ENCODE measurements at places on chromosomes 11 and 22.

- DNase-seq = no peak
Measured at GRCh38 chr11:132222345-132222744, 851.9 kb downstream of the NTM start.

GRCh38 chr11:34203377-34203871, 98.0 kb downstream of the NAT10 start:
- DNase-seq = no peak

DNA sequence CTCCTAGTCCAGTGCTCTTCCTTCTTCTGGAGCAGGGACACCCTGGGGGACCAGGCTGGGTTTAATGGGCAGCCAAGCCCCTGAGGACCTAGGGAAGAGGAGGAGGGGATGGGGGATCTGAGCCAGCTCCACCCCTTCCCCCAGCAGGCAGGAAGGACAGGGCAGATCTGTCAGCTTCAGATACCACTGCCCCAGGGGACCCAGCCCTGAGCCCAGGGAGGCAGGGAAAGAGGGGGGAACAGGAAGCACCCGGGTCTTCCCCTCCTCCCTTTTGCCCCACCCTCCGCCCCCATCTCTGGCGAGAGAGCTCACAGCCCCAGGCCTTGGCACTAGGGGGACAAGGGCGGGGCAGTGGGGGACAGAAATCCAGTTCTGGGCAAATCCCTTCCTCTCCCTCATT, 11.7 kb upstream of the SOX10 start:
- no peak for DNase-seq

- DNase-seq = no peak
Measured at GRCh38 chr22:43749473-43749872, 62.6 kb downstream of the EFCAB6 start.

DNA sequence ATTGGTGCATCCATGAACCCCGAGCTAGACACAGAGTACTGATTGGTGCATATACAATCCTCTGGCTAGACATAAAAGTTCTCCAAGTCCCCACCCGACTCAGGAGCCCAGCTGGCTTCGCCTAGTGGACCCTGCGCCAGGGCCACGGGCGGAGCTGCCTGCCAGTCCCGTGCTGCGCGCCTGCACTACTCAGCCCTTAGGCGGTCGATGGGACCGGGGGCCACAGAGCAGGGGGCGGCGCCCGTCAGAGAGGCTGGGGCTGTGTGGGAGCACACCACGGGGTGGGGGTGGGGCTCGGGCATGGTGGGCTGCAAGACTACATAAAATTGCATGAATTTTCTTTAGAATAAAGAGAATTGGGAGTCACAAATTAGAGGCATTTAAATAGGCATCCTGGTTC, 248.6 kb downstream of the TMEM135 start:
- no peak for DNase-seq

DNA sequence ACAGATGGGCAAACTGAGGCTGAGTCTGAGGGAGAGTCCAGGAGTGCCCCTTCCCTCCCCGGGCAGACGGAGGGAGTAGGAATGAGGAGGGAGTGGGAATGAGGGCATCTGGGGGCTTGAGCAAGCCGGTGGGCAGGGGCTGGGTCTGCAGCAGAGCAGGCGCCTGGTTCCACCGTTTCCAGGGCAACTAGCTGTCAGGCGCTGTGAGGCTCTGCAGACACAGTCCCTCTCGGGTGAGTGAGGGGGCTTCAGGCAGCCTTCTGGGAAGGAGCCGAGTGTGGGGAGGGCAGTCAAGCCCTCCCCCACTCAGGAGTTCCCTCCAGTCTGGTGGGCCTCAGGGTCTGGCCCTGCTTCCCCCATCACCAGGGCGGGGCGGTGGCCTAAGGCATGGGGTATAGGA, 19.0 kb downstream of the TMEM258 start:
- no peak for DNase-seq

DNA sequence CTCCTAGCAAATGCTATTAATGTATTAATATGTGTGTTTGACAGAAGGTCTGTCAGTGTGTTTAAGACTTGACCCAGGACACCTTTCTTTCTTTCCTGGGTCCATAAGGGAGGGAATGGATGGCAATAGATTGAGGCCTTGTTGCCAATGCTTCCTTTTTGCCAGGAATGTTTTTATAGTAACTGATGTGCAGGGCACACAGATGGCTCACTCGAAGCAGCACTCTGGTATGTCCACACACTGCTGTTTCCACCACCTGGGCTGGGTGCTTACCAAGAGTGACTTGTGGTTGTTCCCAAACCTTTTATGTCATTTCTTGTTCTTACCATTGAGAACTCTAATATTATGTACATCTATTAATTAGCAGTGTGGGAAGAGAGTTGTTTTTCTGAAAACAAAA, 396.9 kb upstream of the SYN3 start:
- DNase-seq = no peak

DNA sequence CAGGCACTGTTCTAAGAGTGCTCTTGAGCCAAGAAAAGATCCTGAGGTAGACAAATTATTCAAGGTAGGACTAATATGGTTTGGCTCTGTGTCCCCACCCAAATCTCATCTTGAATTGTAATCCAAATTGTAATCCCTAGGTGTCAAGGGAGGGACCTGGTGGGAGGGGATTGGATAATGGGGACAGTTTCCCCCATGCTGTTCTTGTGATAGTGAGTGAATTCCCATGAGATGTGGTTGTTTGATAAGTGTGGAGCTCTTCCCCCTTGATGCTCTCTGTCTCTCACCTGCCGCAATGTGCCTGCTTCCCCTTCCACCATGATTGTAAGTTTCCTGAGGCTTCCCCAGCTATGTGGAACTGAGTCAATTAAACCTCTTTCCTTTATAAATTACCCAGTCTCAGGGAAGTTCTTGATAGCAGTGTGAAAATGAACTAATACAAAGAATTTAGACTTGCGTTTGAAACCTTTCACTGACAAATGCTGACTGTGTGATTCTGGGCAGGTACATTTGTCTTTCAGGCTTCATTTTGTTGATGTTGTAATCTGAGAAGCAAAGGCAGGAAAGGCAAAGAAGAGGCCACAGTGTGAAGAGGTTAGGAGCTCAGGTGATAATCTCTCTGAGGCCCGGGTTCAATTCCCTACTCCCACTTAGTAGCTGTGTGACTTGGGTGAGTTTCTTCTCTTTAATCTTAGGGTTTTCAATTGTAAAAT, 115.8 kb upstream of the PAX6 start:
- DNase-seq = no peak

DNA sequence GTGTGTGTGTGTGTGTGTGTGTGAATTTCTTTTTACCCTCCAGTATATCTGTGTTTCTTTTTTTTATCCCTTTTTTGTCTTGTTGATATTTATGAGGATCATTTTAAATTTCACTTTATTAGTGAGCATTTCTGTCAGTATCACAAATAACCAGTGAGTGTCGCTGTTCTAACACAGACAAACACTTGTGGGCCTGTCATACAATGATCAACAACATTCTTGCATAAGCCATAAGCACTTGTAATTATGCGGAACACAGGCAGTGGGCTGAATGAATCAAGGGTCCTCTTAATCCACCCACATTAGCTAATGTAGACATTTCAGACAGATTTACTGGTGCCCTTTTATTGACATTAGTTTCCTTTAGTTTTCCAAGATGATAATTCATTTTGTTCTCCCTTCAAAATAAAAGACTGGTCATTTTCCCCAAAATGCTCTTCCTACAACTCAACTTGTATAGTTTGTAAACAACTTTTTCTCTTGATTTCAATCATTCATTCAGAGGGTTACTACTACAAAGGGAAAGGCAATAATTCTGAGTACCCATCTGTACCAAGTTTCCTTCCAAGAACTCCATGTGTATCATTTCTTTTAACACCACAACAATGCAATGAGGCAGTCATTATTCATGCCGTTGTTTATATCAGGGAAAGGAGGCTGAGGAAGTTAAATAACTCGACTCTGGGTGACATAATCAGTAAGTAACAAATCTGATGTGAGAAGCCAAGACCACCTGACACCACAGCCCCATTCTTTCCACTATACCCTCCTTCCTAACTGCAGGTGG, 34.5 kb upstream of the ANO3 start:
- no peak for DNase-seq

- no peak for DNase-seq
Measured at GRCh38 chr11:100861212-100861611, 174.1 kb downstream of the ARHGAP42 start.

GRCh38 chr11:3022300-3022967, 30.3 kb upstream of the NAP1L4 start:
- DNase-seq = no peak

DNA sequence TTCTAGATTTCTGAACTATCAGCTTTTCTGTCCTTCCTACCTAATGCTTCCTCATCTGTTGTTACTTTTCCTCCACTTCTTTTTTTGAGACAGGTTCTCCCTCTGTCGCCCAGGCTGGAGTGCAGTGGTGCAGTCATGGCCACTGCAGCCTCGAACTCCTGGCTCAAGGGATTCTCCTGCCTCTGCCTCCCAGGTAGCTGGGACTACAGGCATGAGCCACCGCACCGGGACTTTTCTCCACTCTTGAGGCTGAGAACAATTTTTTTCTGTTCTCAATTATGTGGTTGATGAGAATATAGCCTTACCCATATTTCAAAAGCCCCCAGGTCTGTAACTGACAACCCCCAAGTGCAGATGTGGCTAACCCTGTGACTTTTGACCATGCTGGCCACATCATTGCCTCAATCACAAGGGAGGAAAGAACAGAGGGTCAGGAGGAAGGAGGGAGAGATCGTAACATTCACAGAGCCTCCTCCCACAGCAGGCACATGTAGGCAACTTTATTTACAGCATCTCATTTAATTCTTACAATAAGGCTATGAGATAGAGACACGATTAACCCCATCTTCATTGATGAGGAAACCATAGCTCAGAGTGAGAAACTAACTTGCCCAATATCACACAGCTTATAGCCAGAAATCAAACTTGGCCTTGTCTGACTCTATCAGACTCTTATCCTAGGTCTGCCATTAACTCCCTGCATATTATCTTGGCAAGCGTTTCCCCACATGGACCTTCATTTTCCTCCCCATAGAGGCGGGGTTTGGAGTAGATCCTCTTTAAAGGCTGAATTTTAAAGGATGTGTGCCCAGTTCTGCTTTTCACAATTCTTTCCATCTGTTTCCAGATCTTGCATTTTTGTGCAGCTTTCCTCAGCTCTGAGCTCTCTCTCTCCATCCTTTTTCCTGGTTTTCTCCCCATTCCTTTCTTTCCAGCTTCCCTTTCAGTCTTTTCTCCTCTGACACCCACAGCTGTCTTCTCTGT, 9.6 kb downstream of the POU2F3 start:
- DNase-seq = no peak

DNA sequence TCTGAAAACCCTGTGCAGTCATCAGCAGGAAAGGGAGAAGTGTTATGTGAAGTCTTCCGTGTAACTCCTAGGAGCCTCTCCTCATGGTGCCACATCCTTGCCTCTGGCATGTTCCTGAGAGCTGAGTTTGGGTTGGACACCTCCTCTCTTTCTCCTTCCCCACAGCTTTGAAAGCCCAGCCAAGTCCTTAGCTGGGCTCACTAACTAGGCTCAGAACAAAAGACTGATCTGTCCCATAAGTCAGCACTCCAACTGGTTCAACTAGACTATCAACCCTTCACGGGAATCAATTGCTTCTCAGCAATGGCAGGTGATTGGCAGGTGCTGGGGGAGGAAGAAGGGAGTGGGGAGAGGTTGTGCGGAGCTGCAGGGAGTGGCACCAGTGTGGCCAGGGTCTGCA, 509.9 kb upstream of the B3GAT1 start:
- no peak for DNase-seq

- no peak for DNase-seq
Measured at GRCh38 chr11:122422682-122423081, 232.8 kb upstream of the UBASH3B start.

- no peak for DNase-seq
Measured at GRCh38 chr22:37302674-37303555, 20.6 kb downstream of the CYTH4 start.

- DNase-seq = no peak
Measured at GRCh38 chr22:42399315-42400271, 32.6 kb downstream of the NFAM1 start.

DNA sequence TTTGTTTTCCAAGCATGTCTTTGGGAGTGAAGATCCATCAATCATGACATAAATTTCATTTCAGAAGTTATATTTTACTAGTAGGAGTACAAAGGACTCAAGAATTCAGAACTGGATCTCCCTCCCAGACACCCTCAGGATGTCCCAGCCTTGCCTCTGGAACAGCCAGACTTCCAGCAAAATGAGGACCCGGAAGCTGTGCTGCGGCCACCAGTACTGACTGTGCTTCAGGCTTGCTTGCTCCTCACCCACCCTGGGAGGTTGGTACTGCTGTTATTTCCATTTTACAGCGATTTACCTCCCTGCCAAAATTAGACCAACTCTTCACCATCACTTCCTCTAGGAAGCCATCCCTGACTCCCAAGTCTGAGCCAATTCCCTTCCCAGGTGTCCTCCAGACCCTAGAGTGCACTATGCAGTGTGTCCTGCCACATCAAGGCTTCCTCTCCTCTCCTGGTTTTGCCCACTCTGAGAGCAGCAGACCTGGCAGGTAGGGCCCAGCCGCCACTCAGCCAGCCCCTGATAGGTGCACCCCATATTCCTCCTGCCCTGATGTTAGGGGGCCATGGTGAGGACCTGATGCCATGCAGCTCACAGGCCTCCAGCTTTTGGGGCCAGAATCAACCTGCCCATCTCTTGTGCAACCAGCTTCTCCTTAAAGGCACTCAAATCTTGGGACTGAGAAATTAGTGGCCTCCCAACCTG, 47.3 kb upstream of the WNT7B start:
- DNase-seq = no peak

DNA sequence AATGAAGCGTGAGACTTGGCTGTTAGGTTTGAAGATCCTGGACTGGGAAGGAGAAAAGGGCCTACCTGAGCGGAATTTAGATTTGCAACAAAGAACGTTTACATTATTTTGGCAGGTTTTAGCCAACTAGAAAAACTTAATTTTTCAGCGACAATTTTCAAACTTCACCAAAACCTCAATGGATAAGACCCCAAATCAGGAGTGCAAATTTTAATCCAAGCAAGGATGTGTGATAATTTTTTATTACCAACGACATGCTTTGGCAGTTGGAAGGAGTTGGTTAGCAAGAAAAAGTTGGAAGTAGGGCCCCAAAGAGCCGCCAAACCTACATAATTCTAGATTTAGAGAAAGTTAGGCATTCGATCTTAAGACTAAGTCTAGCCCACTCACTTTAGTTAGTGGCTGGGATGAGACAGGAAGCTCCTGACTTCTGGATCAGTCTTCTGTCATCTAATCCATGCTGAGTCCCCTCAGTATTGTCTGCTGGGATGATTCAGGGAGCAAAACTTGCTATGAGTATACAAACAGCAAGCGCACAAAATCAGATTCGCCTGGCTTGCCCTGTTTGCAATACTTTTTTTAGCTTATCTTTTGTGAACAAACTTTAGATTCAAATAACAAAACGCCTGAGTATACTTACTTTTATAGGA, 787 bp upstream of the RDX start:
- no peak for DNase-seq

- DNase-seq = no peak
Measured at GRCh38 chr11:108197351-108197750, 25.1 kb downstream of the NPAT start.

All from activated CD8-positive, alpha-beta memory T cell treated with anti-CD3 and anti-CD28 coated beads for 24 hours (primary cell).